ENCODE measurements at places on chromosomes 11 and 22.

DNA sequence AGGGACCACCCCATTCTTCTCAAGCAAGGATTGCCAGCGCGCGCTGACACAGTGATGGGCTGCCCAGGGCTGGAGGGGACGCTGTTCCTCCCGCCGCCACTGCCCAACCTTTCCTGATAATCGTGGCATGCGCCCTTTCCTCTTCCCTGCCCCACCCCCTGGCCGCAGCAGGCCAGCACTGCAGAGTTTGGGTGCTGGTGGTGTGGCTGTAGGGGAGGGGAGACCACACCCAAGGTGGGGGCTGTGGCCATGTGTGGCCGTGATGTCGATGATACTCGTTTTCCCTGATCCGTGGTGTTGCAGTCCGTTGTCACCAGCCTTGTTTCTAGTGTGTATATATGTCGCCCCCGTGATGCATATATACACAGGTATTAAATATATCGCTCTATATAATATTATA, 22.8 kb upstream of the TEF start:
- DNase-seq = no peak

- no peak for DNase-seq
Observed at GRCh38 chr11:62572431-62572830, 1.3 kb downstream of the EEF1G start.

GRCh38 chr11:19347911-19348310, 107.2 kb upstream of the E2F8 start:
- peak; percentile 65 for DNase-seq

DNA sequence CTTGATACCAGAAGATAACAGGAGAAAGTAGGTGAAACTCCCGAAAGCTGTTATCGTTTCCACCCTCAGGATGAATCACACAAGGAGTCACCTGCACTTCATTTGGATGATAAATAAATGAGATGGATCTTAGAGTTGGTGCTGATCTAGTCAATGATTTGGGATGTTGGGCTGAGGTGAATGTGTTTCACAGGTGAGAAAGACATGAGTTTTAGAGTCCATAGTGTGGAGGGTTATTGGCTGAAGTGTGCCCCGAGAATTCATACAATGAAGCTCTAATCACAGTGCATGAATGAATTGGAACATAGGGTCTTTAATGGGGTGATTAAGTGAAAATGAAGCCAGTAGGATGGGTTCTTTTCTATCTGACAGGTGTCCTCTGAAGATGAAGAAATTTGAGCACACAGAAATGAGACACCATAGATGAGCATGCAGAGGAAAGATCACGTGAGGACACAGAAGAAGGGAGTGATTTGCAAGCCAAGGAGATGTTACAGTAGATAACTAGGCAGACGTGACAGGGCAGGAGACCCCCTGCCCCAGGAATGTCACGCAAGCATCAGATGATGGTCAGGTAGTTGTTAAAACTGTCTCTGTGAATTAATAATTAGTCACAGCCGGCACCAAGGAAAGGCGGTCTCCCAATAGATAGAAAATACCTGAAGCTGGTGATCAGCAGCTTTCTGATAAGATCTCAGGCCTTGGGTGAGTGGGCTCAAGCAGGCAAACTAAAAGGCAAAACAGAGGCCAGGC, 60.3 kb upstream of the IGLL5 start:
- no peak for DNase-seq

DNA sequence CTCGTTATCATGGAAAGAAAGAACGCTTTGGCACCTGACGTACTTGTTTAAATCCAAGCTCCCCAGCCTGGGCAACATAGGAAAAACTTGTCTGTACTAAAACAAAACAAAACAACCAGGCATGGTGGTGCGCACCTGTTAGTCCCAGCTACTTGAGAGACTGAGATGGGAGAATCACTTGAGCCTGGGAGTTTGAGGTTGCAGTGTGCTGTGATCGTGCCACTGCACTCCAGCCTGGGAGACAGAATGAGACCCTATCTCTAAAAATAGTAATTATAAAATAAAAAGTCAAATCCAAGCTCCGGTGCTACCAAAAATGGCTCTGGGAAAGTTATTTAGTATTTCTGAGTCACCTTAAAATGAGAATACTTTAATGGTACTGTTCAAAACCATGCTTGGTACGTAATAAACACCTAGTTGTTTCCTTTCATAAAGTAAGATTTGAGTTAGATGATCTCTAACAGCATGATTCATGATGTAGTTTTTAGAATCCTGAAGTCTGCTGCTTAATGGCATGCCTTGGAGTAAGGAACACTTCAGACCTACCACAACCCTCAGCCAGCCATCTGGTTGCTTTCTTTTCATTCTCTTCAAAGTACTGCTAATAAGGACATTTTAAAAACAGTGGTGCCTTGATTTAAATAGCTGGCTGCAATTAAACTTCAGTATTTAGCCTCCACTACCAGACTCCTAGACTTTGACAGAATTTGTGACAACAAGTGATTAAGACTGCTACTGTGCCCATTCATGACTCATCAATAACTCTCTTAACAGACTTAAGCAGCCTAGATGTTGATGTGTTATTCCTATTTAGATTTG, 8.4 kb downstream of the PPME1 start:
- no peak for DNase-seq
